ENCODE measurements at places on chromosomes 2 and 18.

DNA sequence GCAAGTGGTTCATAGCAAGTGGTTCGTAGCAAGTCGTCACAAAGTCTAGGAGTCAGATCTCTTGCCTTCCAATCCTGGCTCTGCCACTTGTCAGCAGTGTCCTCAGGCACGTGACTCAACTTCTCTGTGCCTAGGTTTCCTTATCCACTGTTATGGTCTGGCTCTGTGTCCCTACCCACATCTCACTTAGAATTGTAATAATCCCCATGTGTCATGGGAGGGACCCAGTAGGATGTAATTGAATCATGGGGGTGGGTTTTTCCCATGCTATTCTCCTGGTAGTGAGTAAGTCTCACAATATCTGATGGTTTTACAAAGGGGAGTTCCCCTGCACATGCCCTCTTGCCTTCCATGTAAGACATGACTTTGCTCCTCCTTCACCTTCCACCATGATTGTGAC lies 51.8 kb upstream of the AP1S3 start:
- DNase-seq = no peak

DNA sequence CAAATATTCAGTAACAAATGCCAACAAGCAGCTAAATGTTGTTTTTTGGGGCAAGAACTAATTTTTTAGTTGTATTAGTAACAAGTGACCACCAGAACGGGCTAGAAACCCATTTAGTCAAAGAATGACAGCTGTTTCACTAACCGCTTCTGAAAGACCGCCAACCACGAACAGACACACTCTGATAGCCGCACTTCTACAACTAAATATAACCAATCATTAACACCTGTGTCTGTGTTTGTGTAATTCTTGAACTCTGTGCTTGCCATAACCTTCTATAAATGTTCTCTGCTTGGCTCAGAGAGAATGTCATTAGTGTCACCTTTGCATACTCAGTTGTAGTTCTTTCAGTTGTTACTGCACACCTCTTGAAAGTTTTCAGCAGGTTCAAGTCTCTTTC lies 526.3 kb upstream of the LRRTM1 start:
- DNase-seq = no peak

- DNase-seq = no peak
Measured at GRCh38 chr18:61435064-61435652, 101.9 kb downstream of the CDH20 start.

- DNase-seq = no peak
Measured at GRCh38 chr2:46097714-46098480, 199.3 kb upstream of the EPAS1 start.

GRCh38 chr2:16911746-16912145 lies 246.1 kb upstream of the CYRIA start:
- no peak for DNase-seq

- DNase-seq = no peak
Measured at GRCh38 chr2:36589230-36589630, 8.7 kb downstream of the FEZ2 start.

- DNase-seq = no peak
Measured at GRCh38 chr18:69999656-70000055, 52.0 kb upstream of the CD226 start.

GRCh38 chr2:134377730-134378129 lies 123.9 kb downstream of the MGAT5 start:
- no peak for DNase-seq

GRCh38 chr2:136255127-136255526 lies 137.2 kb upstream of the CXCR4 start:
- DNase-seq = no peak

- DNase-seq = no peak
Measured at GRCh38 chr2:36869606-36870005, 96.7 kb downstream of the STRN start.

DNA sequence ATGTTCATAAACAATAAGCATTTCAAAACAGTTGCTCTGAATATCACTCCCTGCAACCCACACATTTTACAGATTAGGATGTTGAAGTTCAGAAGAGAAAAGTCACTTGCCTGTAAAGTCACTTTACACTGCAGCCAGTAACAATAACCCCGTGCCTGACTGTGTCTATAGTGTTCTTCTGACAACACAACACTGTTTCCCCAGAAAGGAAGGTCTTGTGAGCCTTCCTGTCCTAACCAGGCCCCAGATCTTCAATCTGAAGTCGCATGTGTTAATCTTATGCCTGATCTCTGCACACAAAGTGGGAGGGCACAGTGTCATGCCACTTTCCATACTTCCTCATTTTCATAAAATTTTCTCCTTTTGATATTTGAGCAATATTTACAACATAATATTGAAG lies 120.2 kb downstream of the FEZ2 start:
- no peak for DNase-seq

DNA sequence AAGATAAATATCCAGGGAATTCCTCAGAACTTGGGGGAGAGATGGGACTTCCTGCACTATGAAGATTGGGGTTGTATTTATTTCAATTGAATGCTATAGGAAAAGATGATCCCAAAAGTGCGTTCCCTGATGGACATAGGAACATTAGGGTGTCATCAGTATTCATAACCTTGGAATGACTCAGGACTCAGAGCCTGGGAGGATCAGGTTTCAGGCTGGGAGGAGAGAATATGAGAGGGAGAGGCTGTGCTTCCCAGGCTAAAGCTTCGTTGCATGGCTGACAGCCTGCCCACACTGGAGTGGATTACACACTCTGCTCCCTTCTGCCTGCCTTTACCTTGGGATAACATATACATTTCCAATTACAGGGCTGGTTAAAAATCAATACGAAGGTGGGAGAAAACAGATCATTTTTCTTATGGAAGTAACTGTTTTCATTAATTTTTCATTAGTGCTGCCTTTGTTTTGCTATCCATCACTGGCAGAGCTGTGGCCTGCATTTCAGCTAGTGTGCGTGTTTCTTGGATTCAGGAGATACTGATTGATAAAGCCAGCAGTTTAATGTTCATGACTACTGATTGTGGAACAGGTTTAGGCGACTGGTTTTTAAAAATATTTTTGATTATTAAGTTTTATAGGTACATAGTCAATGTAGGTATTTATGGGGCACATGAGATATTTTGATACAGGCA lies 118.7 kb downstream of the KCTD1 start:
- no peak for DNase-seq

- no peak for DNase-seq
Measured at GRCh38 chr2:56017784-56018183, 94.2 kb upstream of the EFEMP1 start.

GRCh38 chr2:118059919-118060478 lies 28.3 kb upstream of the INSIG2 start:
- DNase-seq = no peak

DNA sequence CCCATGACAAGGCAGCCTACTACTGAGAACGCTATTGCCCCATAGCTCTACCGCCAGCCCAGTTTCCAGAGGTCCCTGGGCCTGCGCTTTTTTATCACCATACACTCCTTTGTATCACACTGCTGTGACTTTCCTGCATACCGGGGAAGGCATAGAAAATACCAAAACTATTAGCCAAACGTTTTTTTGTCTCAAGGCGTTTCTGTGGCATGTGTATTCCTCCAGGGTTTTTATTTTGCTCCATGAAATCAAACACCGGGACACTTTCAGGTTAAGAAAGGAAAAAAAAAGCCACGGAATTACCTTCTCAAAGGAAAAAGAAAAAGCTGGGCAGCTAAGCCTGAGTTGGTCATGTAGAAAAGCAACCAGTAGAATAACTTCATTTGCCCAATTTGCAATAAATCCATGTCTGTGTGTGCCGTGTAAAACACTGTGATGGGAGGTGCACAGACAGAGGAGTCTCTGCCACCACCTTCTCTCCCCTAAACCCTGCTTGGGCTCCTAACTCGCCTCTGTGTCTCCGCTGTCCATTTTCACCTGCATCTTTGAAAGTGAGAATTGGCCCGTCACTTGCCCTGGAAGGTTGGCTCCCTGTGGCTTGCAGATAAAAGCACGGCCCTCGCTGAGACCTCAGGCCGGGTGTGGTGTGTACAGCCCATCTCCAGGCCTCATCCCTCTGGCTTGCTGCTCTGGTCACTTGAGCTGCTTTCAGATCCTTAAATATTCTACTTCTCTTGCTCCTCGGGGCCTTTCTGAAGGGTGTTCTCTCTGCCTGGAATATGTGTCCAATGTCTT lies 1.7 kb downstream of the AMER3 start:
- DNase-seq = no peak

DNA sequence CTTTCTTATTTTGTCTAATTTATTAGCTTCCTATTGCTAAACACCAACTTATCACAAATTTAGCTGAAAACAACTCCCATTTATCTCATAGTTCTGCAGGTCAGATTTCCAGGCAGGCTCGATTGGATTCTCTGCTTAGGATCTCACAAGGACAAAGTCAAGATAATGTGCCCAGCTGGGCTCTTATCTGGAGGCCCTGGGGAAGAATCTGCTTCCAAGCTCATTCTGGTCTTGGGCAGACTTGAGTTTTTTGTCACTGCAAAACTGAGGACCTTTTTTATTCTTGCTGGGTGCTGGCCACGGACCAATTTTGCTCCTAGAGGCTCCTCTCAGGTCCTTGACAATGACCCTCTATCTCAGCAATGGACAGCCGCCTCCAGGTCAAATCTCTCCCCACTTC lies 215.5 kb downstream of the TRIB2 start:
- no peak for DNase-seq

DNA sequence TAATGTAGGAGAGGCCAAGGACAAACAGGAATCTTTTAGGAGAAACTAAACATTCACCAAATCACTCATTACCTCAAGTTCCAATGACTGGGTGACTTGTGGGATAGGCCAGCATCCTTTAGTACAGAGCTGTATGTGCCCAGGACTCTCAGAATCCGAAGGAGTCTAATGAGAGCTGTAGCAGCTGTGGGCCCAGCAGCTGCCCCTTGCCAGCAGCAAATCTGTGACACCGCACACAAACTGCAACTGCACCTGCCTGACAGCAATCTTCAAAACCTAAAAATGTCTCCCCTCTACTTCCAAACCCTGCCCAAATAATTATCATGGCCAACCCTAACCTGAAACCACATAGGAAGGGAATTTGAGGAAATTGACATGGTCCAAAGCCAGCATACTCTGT lies 44.5 kb upstream of the ACVR2A start:
- DNase-seq = no peak

DNA sequence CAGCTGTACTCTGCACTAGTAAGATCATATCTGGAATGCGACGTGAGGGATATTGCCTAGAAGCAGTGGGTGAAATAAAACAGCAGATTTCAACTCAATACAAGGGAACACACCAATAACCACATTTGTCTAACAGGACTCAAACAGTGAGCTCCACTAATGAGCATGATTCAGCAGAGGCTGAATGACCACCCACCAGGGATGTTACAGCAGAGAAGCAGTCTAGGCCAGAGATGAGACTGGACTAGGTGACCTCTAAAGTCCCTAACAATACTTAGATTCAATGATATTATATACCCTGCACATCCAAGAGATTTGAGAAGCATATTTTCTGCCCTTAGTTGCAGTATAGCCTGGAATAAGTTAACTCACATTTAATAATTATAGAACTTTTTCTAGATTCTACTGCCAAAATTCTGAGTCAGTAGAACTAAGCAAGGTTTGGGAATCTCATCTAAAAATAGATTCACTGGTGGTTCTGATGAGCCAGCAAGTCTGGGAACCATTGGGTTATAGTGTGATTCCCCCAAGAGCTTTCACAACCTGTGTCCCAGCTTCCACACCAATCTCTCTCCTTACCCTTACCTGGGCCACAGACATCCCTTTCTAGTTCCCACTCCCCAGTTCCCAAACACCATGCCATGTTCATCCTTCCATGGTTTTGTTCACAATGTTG lies 6.3 kb downstream of the THOC1 start:
- DNase-seq = no peak

DNA sequence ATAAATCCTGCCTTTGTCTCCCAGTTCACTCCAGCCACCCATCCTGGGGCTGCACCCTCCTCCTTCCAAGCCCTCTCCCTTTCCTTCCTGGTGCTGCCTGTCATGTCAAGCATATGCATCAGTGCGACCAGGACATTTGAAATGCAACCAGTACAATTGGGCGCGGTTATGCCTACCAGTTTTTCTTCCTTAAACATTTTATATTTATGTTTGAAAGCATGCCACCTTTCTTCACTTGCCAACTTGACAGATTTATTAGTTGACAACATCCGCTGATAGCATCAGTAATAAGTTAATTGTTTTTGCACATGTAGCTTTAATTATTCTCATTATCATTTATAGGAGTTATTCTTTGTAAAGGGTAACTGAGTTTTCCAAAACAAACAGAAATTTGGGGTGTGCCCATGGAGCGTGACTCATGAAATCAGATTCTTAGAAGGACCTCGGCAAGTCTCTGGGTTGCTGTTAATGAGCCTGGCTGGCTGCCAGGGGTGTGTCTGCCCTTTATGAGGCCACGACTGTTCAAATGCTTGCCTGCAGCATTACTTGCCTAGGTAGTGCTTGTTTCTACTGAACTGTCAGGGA lies 32.8 kb upstream of the IL1B start:
- no peak for DNase-seq

DNA sequence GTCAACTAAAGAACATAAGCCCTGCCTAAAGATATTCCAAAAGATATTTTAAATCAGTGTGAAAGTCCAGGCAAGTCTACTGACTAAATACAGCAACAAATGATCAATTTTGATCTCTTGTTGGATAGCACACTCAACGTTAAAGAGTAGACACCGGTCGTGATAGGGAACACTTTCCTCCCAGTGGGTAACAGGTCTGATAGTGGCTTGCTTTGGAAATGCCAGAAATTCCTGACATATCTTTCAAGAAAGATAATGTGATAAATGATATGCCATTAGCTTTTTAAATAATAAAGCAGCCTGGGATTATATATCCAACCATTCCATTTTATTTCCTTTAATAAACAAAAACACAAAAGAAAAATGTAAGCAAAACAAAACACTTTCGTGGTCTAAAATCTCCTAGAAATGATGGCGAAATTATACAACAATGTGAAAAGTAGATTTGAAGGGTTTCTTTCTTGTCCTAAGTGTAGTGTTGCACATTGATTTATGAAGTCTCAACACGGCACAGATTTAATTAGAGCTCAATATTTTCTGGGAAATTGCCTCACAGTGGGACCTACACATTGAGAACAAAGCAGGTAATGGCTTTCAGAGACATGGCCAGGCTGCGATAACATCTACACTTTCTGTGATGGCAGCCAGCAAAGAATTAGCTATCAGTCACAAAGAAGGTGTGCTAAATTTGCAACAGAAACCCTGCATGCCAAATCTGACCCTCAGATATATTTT lies 158.6 kb downstream of the PPP1R1C start:
- DNase-seq = no peak

GRCh38 chr2:241810307-241811200 lies 1.6 kb downstream of the NEU4 start:
- no peak for DNase-seq

- DNase-seq = no peak
Measured at GRCh38 chr2:148475626-148476025, 168.9 kb upstream of the EPC2 start.

- no peak for DNase-seq
Measured at GRCh38 chr2:137921105-137921880, 43.0 kb upstream of the HNMT start.

DNA sequence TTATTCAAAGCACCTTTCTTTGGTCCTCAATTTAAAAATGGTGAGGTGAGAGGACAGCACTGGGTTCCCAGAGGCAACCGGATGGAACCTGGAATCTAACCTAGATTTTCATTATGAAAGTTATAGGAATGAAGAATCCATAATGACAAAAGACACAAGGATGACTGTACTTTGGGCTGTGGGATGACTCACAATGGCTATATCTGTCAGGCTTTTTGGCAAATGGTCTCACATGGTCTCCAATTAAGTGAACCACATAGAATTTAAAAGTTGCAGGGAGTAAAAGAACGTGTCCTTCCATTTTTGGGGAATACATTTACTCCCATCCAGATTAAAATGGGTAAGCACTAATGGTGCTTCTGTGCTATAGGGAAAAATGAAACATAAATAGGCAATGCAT lies 31.8 kb upstream of the LYPD1 start:
- no peak for DNase-seq
